A549 (cell line): ENCODE measurements at places on chromosomes 6 and 20. TPM values are rescaled to one million over a fixed set of nuclear protein-coding genes. Genes with fewer than 3 reads are reported as not detected.

Gene TMC2
- polyA plus RNA-seq = not detected in 3 replicates

Gene TGM3
- polyA plus RNA-seq = 0.03 TPM in 1 of 3 replicates, not detected in the others

Gene IRF4
- polyA plus RNA-seq = 0.03 TPM in 2 of 3 replicates, not detected in the other

Gene APCDD1L
- polyA plus RNA-seq = not detected in 3 replicates

Gene GSTA3
- not detected in 3 replicates for polyA plus RNA-seq

Gene VWA7
- 0.95 to 1.1 TPM (median 0.98 TPM) in 3 replicates for polyA plus RNA-seq

Gene GSTA5
- polyA plus RNA-seq = not detected in 3 replicates

Gene TMEM170B
- polyA plus RNA-seq = 2.0 to 2.5 TPM (median 2.0 TPM) in 3 replicates

Gene BMP6
- 3.0 to 8.4 TPM (median 4.5 TPM) in 3 replicates for polyA plus RNA-seq

Gene KCNK15
- 0.41 to 0.67 TPM (median 0.43 TPM) in 3 replicates for polyA plus RNA-seq

Gene USP49
- polyA plus RNA-seq = 3.6 to 4.3 TPM (median 4.1 TPM) in 3 replicates

Gene TPD52L1
- polyA plus RNA-seq = 80.0 to 115 TPM (median 90.1 TPM) in 3 replicates

Gene OR12D3
- not detected in 3 replicates for polyA plus RNA-seq

Gene GPLD1
- 1.2 to 1.6 TPM (median 1.3 TPM) in 3 replicates for polyA plus RNA-seq

Gene PLAGL2
- polyA plus RNA-seq = 9.0 to 9.3 TPM (median 9.1 TPM) in 3 replicates

Gene STMND1
- polyA plus RNA-seq = not detected in 3 replicates

Gene ENPP1
- 0.91 to 1.1 TPM (median 0.97 TPM) in 3 replicates for polyA plus RNA-seq

Gene LRRC1
- polyA plus RNA-seq = 4.8 to 5.3 TPM (median 5.2 TPM) in 3 replicates

Gene GSTA2
- 0.10 TPM in 1 of 3 replicates, not detected in the others for polyA plus RNA-seq

Gene ZGPAT
- 22.6 to 25.6 TPM (median 23.9 TPM) in 3 replicates for polyA plus RNA-seq

Gene RNF8
- 19.6 to 22.0 TPM (median 21.1 TPM) in 3 replicates for polyA plus RNA-seq

Gene SLCO4A1
- 8.1 to 11.2 TPM (median 9.9 TPM) in 3 replicates for polyA plus RNA-seq

Gene LIN28B
- 3.0 to 3.6 TPM (median 3.6 TPM) in 3 replicates for polyA plus RNA-seq

Gene LHFPL5
- polyA plus RNA-seq = 0.10 to 0.17 TPM (median 0.16 TPM) in 3 replicates

Gene PRKN
- 0.07 to 0.39 TPM (median 0.33 TPM) in 3 replicates for polyA plus RNA-seq

Gene ZNF165
- polyA plus RNA-seq = 0.62 to 0.76 TPM (median 0.63 TPM) in 3 replicates

Gene GTSF1L
- polyA plus RNA-seq = not detected in 3 replicates

Gene GPR31
- not detected in 3 replicates for polyA plus RNA-seq

Gene C20orf144
- polyA plus RNA-seq = 0.09 to 0.12 TPM (median 0.12 TPM) in 3 replicates

Gene SAMD3
- not detected in 3 replicates for polyA plus RNA-seq

Gene CCM2L
- polyA plus RNA-seq = 0.13 to 0.32 TPM (median 0.18 TPM) in 3 replicates

Gene MLN
- not detected in 3 replicates for polyA plus RNA-seq

Gene NFATC2
- polyA plus RNA-seq = 0.75 to 0.99 TPM (median 0.75 TPM) in 3 replicates

Gene ZMYND8
- polyA plus RNA-seq = 10.2 to 11.2 TPM (median 10.4 TPM) in 3 replicates

Gene BPIFB2
- not detected in 3 replicates for polyA plus RNA-seq

Gene ARMH2
- not detected in 3 replicates for polyA plus RNA-seq

Gene PKIB
- 0.37 to 0.67 TPM (median 0.58 TPM) in 3 replicates for polyA plus RNA-seq

Gene COL9A1
- not detected in 3 replicates for polyA plus RNA-seq

Gene RAB44
- polyA plus RNA-seq = 0.05 to 0.11 TPM (median 0.09 TPM) in 3 replicates

Gene TINAG
- polyA plus RNA-seq = 0.04 to 0.16 TPM in 2 of 3 replicates, not detected in the other

Gene CYP39A1
- 0.07 to 0.26 TPM (median 0.22 TPM) in 3 replicates for polyA plus RNA-seq

Gene SIM1
- polyA plus RNA-seq = not detected in 3 replicates

Gene TRIM15
- 0.04 to 0.09 TPM (median 0.08 TPM) in 3 replicates for polyA plus RNA-seq

Gene ZFP57
- not detected in 3 replicates for polyA plus RNA-seq

Gene TCF15
- polyA plus RNA-seq = not detected in 3 replicates

Gene UNC93A
- polyA plus RNA-seq = not detected in 3 replicates
